ENCODE measurements at places on chromosomes 7 and 10.

DNA sequence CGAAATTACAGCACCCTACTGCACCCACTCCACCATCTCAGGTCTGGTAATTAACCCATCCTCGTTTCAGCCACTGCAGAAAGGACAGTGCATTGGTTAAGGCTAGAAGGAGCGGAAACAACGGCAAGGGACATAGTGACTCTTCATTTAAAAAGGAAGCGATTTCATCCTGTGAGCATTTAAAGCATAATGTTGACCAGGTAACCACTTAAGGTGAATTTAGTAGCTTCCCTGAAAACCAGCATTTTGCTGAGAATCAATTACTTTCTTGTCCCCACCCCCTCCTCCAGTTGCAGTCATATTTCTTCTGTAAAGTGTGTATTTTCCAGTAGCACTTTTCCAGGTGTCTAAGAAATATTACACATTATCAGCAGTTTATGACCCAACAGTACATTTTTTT lies 821 bp upstream of the JAZF1 start:
- no peak for DNase-seq

DNA sequence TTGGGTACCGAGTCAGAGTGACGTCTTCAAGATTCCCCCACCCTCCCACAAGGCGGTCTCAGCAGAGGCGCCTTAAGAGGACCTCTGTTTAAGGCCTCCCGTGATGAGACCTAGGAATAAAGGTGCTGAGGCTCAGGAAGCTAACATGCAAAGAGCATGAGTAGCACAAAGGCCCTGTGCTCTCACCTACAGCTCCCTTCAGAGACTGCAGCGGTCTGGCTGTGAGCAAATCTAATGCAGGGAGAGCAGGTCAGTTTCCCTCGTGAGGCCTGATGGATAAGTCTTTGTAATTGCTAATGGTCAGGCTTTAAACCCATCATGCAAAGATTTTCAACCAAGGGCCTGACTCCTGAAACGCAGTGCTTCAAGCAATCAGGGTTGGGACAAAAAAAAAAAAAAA lies 909.3 kb upstream of the GHITM start:
- DNase-seq: no peak

DNA sequence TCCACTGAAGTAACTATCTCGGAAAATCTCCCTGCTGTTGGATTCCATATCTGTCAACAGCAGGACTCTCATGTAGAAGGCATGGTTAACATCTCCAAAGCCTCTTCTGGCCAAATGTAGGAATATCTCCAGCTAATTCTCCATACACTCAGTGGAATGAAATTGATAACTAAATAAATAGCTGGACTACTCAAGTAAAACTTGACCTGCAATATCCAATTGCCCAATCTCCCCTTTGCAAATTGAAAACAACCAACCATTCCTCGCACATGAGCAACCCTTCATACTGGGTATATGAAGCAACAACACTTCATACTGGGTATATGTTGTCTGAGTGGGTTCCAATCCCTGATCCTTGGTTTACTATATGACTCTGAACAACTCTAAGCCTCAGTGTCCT lies 105.4 kb upstream of the KMT2E start:
- DNase-seq: no peak

- DNase-seq: no peak
Observed at GRCh38 chr10:2425320-2425719, 642.0 kb upstream of the PFKP start.

- DNase-seq: no peak
Observed at GRCh38 chr10:32150532-32151101, 94.4 kb upstream of the KIF5B start.

- no peak for DNase-seq
Observed at GRCh38 chr7:123860848-123861247, 15.9 kb downstream of the HYAL4 start.

DNA sequence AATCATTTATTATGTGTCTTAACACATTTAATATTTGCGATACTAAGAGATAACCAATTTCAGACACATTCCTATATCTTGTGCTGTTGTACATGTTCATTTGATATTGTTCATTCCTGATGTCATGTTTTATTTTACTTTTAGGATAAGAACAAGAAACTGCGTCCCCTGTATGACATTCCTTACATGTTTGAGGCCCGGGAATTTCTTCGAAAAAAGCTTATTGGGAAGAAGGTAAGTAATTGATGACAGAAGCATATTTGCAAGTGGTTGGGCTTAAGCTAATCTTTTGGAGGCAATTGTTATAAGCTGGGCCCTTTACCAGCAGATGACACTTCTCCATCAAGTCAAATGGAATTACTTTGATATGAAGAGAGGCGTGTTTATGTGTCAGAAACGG lies 155.3 kb downstream of the SND1 start:
- no peak for DNase-seq

- no peak for DNase-seq
Observed at GRCh38 chr10:14723052-14723689, 51.5 kb downstream of the FAM107B start.

DNA sequence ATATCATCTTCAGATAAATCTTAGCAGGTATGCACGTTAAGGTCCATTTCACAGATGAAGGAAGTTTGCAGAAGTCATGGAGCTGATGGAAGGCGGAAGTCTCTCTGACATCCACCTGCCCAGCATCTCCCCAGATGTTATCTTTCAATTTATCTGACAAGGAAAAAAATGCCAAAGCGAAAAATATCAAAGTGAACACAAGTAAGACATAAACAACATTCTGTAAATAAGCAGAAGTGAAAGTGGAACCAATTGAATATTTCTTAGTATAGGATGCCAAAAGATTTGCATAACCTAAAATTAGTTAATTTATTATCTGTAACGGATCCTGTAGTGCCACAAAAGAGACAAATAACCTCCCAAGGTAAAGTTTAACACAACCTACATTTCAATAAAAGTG lies 73.6 kb upstream of the NEBL start:
- no peak for DNase-seq
